ENCODE measurements at places on chromosomes 12 and 14. TPM values are rescaled to one million over a fixed set of nuclear protein-coding genes. Genes with fewer than 3 reads are reported as not detected.

Gene CCDC175
- total RNA-seq, result not detected

Gene LGR5
- total RNA-seq, result not detected

Gene NEUROD4
- total RNA-seq, result not detected

Gene CACNA2D4
- 1.1 TPM for total RNA-seq

Gene RNASE4
- 4.1 TPM for total RNA-seq

Gene HOXC12
- total RNA-seq, result not detected

Gene ANO2
- 16.2 TPM for total RNA-seq

Gene MYH6
- total RNA-seq, result not detected

Gene TMTC1
- 2.6 TPM for total RNA-seq

Gene TAMALIN
- total RNA-seq, result 35.4 TPM

Gene RFLNA
- total RNA-seq, result 14.6 TPM

Gene PTGDR
- not detected for total RNA-seq

Gene MAP1LC3B2
- 0.32 TPM for total RNA-seq

Gene MED13L
- 89.2 TPM for total RNA-seq

Gene YY1
- 37.4 TPM for total RNA-seq

Gene OTOGL
- total RNA-seq, result 1.8 TPM

Gene IL26
- total RNA-seq, result not detected

Gene TRIM9
- not detected for total RNA-seq

Gene NDRG2
- not detected for total RNA-seq

Gene LALBA
- total RNA-seq, result not detected

Gene P2RX7
- 0.65 TPM for total RNA-seq

Gene RABGGTA
- 27.3 TPM for total RNA-seq

Gene LYZ
- not detected for total RNA-seq

Gene ZC2HC1C
- 3.6 TPM for total RNA-seq

Gene BCL2L14
- total RNA-seq, result not detected

Gene GPR132
- total RNA-seq, result not detected

Gene ACRBP
- 0.46 TPM for total RNA-seq

Data from epithelial cell of umbilical artery (primary cell).